ENCODE measurements at places on chromosomes 3 and 15.

DNA sequence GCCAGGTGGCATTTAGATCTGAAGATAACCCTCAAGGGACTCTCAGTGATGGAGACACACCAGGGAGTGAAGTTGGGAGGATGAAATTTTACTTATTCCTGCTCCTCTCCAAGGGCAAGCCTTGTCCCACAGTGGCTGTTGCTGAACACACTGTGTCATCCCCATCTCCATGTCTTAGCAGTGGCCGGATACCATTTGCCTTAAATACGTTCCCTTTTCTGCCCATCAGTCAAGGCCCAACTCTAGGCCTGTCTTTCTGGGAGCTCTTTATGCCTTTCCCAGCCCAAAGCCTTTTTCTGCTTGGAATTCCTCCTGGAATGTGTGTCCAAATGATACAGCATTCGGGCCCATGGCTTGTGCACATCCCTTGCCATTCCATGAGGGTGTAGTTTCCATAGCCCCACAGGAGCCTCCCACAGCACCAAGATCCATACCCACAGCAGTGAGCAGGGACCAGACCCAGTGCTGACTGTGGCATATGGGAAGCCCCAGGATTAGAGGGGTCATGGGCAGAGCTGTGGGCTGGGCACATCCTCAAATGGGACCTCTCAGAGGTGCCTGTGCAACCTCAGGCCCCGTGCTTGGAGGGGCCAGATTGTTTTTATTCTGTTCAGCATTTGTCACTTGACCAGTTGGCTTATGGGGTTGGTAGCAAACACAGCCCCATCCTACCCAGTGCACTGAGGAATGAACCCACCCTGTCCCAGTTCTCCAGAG, 63.7 kb upstream of the PRR23C start:
- DNase-seq: no peak

GRCh38 chr3:104412608-104413580, 953.8 kb upstream of the ALCAM start:
- no peak for DNase-seq

DNA sequence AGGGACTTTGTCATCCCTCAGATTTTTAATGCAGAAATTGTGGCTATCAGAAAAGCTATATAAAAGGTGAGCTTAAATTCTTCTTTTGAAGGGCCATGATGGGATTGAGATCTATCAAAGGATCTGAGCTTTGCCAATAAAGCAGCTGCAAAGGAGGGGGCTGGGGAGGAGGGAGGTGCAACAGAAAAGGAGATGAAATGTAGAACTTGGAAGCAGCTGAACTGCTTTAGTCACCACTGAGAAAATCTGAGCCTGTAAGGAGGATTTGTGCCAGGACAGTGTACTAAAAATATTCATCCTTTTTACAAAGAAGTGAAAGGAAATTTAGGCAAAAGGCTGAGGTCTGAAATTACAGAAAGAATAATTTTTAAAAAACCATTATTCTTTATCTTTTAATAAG, 10.4 kb downstream of the TSPAN3 start:
- no peak for DNase-seq

DNA sequence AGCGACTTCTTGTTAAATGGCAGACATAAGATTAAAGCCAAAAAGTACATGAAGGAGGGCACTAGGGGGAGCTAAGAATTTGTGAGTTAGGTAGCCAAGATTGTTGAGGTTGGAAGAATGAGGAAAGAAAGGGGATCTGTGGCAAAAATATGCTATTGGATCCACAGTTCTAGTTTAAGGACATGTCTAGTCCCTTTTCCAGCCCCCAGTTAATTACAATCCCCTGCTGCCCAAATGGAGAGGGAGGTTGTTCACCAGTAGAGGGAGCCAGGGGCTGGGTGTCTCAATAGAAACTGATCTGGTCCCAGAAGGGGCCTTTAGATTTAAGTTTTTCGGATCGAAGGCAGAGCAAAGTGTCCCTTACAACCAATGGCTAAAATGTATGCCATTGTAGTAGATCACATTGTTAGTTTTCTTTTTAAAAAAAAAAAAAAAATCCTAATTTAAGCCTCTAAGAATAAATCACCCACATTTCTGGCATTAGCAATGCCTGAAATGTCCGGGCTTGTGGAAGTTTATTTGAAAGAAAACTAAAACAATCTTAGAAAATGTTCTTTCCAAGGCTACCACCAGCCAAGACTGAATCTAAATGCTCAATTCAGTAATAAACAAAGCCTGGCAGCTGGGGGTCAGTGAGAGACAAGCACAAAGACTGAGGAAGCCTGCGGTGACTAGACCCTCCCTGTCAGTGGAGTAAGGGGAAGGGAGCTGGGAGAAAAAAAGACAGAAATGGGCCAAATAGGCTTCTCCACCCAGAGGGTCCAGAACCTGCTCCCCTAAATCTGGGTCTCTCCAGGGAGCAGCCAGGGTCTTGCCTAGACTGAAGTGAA, 7.1 kb downstream of the COL8A1 start:
- no peak for DNase-seq

GRCh38 chr3:66299891-66300290, 79.1 kb downstream of the SLC25A26 start:
- no peak for DNase-seq

DNA sequence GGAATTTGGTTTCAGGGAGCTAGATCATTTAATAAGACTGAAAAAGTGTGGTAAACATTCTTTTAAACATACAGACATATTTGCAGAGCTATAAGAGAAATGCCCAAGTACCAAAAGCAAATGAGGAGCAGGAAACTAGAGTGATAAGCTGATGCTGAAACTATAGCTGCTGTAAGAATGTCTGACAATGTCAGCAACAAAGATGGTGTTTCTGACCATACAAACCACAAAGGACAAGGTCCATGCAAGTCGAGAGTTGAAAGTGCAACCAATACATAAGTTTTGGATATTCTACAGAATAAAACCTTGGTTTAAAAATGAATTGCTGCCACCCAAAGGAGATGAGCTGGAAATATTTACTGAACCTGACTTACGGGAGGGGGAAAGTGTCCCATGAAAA, 610.2 kb downstream of the TBL1XR1 start:
- no peak for DNase-seq

DNA sequence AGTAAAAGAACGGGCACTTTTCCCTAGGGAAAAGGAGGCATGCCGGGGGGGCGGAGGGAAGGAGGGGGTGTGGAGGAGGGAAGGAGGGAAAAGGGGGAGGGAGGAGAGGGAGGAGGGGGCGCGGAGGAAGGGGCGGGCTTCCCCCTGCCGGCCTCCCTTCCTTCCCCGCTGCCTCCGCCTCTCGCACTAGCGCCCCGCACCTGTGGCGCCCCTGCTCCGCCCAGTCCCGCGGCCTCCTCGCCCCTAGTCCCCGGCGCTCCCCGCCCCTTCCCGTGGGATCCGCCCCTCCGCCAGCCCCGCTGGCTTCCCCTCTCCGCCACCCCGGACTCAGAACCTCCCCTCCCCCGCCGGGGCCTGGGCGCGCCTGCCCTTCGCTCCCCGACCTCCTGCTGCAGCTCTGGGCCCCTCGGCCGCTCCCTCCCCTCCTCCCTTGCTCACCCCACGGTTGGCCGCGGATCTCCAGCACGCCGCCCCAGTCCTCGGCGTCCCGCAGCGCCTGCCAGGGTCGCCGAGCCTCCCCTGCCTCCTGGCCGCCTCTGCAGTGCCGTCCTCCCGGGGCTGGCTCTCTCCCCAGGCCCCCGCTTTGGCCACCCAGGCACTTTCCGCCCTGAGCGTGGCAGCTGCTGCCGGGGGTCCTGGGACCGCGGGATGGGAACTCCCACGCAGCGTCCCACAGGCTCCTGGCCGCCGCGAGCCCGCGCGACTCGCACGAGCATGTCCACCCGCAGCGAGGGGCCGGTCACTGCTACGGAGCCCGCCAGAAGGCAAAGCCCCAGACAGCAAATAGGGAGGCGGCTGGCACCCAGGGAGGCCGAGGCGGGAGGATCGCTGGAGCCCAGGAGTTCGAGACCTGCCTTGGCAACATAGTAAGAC, 147.4 kb downstream of the TJP1 start:
- no peak for DNase-seq

DNA sequence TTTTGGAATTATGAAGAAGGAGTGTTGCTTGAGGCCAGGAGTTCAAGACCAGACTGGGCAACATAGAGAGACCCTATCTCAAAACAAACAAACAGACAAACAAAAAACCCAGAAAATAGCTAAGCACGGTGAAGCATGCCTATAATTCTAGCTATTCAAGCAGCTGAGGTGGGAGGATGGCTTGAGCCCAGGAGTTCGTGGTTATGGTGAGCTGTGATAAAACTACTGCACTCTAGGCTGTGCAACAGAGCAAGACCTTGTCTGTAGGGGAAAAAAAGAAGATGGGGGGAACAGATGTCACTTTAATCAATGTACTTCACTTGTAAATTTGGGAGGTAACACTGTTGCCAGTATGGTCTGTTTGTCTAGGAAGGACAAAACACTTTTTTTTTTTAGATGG, 18.7 kb upstream of the EOMES start:
- DNase-seq: no peak

- DNase-seq: peak; percentile 66
Measured at GRCh38 chr3:87350367-87351199, 74.2 kb upstream of the POU1F1 start.

- no peak for DNase-seq
Measured at GRCh38 chr15:70547846-70548487, 215.4 kb downstream of the UACA start.

- no peak for DNase-seq
Measured at GRCh38 chr3:147672436-147672835, 263.3 kb downstream of the ZIC1 start.

GRCh38 chr15:95996494-95996893, 334.0 kb upstream of the NR2F2 start:
- DNase-seq: no peak

DNA sequence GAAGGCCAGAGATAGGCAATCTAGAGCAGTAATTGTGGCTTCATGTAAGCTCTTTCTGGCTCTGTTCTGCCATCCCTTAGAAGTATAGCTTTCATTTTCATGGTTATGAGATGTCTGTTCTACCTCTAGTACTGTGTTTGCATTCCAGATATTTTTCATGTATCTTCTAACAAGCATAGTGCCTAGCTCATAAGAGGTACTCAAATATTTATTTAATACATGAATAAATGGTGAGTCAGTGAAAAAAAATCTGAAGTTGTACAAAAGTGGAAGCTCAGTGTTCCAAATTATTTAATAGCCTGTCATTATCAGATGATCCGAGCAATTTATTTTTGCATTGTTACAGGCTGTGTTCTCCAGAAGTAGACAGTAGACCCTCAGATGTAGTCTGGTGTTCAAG, 64.3 kb downstream of the OXSM start:
- DNase-seq: no peak

- DNase-seq: no peak
Measured at GRCh38 chr3:128320551-128321340, 145.9 kb downstream of the DNAJB8 start.

DNA sequence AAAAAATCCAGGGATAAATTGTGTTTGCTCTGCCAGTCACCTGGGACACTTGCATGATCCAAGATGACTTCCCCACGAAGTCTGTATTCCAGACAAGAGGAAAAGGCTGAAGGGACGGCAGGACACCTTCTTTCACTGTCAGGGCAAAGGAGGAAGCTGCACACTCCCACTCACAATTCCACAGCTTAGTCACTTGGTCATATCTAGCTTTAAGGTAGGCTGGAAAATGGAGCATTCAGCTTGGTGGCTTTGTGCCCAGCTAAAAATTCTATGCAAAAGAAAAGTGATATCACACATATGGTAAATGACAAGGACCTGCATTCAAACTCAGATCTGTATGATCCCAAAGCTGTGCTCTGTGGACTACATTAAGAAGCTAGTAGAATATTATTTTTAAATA, 109.2 kb upstream of the TPM1 start:
- DNase-seq: no peak

DNA sequence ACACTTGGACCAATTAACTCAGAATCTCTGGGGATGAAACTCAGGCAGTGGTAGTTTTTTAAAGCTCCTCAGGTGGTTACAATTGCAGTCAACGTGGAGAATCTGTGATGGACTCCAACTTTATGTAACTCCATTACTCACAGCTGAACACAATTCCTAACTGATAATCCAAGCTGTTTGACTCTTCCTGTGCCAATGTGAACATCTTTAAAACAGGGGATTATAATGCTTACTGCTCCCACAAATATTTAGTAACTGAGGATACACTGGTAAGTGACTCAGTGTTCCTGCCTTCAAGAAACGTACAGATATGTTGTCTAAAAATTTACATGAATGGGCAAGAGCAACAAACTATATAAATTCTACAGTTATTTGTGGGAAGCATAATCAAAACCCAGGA, 85.6 kb downstream of the OSBPL10 start:
- no peak for DNase-seq

All from CD4-positive, alpha-beta T cell treated with Interleukin-2 at 100 ng/mL for 4 hours (primary cell).